Retinal pigment epithelial cell (primary cell): ENCODE measurements at places on chromosomes 11 and 22.

DNA sequence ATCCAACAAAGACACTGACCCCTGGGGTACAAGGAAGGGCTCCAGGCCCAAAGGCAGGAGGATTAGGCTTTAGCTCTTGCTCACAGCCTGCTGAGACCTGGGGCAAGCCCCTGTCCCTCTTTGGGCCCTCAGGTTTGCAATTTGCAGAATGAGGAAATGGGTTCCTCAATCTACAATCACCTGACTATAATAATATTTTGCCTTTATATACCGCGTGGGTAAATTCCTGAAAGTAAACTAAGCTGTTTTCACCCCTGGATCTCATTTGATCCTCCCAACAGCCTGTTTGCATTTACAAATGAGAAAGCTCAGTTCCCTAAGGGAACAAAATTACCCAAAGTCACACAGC, 797 bp downstream of the STARD10 start:
- DNase-seq: no peak

DNA sequence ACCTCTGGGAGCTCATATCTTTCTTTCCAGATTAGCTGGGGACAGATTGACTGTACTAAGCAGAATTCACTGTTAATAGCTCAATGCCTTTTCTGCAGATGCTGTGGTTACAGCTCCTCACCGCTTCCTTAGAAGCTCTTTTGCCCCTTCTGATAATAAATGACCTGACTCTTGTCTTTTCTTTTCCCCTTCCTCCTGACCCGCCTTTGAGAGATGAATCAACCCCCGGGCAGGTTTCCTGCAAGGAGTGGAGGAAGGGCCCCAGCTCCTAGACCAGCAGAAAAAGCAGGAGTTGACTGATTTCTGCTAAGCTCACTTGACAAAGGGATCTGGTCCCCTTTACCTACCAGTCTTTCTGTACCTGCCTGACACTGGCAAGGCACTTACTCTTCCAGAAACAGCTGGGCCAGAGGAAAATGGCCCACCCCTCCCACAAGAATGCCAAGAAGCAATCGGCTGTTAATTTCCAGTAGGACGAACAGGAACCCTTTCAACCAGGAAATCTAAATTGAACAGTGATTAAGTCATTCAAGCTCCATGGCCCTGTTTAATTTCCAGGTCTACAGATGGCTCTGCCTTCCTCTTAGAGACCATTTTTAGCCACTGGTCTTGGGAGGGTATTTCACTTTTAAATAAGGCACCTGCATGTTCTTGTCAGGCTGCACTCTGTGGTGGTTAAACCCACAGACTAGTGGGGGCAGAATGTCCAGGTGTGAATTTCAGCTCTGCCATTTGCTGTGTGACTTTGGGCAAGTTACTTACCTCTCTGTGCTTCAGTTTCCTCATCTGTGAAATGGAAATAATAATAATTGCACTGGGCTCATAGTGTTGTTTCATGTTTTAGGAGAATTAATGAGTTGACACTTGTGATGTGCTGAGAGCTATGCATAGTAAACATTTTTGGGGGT, 67.5 kb downstream of the PRR5L start:
- DNase-seq: no peak

DNA sequence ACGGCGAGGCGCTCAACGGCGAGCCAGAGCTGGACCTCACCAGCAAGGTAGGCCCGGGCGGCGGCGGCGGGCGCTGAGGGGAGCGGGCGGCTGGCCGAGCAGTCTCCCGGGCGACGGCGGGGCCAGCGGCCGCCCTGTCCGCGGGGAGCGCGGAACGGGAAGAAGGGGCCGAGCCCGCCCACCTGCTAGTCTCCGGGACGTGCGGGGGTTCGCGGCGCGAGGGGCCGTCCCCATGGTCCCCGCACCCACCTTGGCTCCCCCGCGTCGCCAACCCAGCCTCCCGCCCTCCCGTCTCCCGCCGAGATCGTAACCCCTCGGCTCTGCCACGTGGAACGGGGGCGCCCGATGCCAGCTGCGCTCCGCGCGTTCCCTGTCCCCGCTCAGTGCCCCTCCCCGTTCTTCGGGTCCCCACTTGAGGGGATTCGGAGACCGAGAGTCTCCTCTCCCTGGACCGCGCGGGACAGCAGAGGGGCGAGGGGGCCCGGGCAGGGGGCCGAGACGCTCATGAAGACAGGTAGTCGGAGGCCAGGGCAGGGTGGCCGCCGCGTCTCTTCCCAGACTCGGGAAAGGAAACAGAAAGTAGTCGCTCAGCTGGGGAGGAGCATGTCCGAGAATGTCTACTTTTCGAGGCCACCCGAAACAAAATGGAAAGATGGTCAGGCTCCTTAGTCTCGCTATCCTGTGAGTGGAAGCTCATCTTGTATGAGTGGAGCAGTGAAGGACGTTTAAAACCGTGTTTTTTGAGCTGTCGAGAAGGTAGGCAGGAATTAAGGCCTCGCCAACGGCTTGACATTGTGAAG, 557 bp downstream of the GTPBP1 start:
- DNase-seq: no peak

GRCh38 chr11:6225024-6225423, 9.4 kb downstream of the FHIP1B start:
- no peak for DNase-seq

DNA sequence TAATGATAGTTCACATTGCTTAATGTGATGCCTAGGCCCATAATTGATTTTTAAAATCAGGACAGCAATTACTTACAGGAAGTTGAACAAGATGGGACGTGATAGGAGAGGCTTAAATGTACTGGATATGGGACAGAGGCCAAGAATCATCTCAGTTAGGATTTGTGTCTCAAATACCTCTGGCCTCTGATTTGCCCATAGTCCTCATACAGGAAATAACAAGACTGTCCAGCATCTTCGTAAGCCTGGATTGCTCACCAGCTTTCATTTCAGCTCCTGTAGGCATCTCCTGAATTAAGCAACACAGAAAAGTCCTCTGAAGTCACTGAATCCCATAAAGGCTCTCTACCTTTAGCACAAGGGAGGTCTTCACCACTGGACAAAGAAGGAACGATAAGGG, at the start of gene MRGPRX3:
Gene MRGPRX3 (plus strand): TSS at position 231 of the 400 bp plus-strand sequence. CDS start 4,632 bp downstream, outside the sequence.
- DNase-seq: no peak

GRCh38 chr22:22425356-22425755, 83.2 kb downstream of the ZNF280B start:
- DNase-seq: no peak

DNA sequence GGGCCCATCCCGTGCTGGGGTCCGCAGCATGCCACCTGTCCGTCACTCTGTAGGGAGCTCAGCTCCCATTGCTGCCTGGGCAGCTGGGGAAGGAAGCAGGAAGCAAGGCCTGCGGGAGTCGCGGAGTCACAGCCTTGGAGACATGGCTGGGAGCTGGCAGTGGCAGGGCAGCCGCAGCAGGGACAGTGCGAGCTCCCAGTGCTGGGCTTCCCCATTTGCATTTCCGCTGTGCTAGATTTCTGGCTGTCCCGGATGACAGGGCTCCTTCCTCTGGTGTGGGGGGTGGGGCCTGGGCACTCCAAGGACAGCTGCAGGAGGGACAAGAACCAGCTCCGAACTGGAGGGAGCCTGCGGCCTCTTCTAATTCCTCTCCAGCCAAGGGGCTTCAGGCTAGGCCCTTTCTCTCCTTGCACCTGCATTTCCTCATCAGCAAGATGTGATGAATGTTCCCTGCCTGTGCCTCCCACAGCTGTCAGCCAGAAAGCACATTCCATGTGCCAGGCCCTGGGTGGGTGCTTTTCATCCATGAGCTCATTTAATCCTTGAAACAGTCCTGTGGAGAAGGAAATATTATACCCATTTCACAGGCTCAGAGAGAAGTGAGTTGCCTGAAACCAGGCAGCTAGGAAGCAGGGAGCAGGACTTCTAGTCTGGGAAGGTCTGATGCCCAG, 48.0 kb downstream of the MYO7A start:
- no peak for DNase-seq

GRCh38 chr11:100340466-100341319, 346.4 kb upstream of the ARHGAP42 start:
- peak; percentile 17 for DNase-seq

- DNase-seq: no peak
These were observed 24.1 kb downstream of the GRAMD1B start for GRCh38 chr11:123454060-123454651.

DNA sequence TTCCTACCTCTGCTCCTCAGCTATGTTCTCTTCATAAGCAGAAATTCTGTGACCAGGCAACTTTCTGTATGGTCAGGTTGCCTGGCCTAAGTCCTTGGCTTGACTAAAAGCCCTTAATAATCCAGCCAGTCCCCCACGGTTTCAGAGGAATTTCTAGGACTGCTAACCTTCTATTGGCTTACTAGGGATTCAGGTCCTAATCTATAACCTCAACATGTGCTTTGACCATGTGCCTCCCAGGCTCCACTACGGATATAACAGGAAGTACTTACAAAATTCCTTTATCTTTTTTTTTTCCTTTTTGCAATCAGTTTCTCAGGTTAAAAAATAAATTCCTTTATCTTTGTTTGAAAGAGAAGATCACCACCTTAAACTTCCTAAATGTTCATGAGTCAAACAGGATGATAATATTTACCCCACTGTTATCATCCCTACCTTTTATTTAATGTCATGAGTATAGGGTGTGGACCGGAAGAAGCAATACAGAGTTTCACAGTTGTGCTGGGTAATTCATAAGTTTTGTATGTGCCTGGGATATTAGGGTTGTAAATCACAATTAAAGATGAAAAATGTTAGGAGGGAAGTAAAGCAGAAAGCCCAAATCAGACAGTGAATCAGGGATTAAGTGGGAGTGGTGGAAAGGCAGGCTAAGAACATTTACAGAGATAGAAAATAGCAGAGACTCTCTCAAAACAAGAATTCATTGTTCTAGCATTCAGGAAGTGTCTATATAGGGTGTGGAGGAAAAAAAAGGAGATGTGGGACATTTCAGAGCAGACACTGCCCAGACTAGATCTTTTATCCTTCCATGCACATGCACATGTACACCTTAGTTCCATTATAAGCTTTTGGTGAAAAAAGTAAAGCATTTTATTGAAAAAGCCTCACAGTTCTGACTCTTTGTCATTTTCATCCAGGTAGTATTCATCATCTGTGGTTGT, 10.7 kb upstream of the POGLUT3 start:
- DNase-seq: no peak

DNA sequence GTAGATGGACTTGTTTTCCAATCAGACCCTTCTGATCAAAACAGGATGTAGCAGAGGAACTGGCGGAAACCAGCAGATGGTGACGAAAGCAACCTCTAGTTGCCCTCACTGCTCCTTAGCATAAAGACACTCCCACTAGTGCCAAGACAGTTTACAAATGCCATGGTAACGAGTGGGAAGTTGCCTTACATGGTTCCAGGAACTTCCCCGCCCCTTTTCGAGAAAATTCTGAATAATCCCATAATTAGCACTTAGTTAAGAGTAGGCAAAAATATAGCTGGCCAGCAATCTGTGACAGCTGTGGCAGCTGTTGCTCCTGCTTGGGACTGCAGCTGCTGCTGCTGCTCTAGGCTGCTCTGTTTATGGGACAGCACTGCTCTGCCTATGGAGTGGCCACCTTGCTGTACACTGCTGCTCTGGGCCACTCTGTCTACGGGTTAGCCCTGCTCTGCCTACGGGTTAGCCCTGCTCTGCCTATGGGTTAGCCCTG, 33.4 kb upstream of the SORL1 start:
- DNase-seq: no peak

GRCh38 chr11:44979543-44980399, 29.1 kb upstream of the TP53I11 start:
- DNase-seq: peak; percentile 29

DNA sequence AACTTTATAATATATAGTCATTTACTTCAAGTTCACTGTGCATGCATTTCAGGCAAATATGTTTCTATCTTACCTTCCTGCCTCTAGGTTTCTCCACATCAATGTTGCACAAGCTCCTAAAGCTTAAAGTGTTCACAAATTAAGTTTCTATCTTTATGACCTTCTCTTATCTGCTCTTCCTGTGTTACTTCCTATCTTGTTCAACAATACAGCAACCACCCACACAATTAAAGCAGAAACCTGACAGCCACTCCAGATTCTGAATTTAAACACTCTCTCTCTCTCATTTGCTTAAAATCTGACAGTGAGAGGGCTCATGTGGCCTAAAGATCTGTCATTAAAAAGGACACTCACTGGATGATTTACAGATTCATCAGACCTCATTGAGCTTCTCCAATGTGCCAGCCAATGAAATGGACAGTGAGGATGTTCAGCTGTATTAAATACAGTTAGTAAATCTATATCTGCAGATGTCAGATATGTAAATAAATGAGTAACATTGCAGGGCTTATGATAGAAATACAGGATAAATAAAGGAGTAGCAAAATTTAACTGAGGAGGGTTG, 10.9 kb downstream of the PDGFD start:
- DNase-seq: no peak

GRCh38 chr11:78192223-78192719, 3.6 kb downstream of the USP35 start:
- DNase-seq: no peak

DNA sequence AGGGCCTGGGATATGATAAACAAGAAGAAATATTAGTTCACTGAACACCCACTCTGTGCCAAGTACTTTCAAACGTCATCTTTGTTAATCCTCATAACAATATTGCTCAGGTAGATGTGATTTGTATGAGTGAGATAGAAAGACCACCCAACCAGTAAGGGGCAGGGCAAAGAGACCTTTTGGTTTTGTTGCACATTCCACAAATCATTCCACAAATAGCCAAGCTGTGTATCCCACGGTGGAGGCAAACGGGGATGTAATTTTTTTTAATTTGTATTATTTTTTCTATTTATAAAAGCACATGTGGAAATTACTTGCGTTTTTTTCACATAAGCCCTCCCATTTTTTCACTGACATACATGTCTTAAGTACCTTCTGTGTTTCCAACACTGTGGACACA, 29.0 kb downstream of the LAYN start:
- DNase-seq: no peak

DNA sequence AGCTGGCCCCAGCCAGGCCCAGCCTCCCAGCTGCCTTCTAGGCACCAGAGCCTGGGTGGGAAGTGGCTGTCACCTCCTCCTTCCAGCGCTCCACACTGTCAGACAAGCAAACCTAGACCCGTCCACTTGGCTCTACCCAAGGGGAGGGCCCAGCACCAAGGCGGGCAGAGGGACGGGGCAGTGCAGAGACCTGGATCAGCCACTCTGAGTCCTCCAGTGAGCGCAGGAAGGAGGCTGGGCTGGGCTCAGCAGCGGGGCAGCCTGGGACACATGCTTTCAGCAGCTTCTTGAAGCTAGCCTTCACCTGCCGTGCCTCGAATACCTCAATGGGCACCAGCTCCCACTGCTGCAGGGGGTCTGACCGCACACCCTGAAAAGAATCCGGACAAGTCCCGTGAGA, 18.8 kb downstream of the SBF1 start:
- no peak for DNase-seq

- no peak for DNase-seq
These were observed 317.9 kb downstream of the ETS1 start for GRCh38 chr11:128269466-128269865.

GRCh38 chr11:79328402-79328801, 112.4 kb downstream of the TENM4 start:
- no peak for DNase-seq

- no peak for DNase-seq
These were observed 476 bp upstream of the BARX2 start for GRCh38 chr11:129374993-129375750.

- no peak for DNase-seq
These were observed 46.5 kb downstream of the SLC5A12 start for GRCh38 chr11:26675233-26675928.
